Effector CD4-positive, alpha-beta T cell (primary cell): ENCODE measurements at places on chromosomes 6 and 20.

- DNase-seq, result no peak
Observed at GRCh38 chr6:40806256-40806864, 219.2 kb upstream of the LRFN2 start.

GRCh38 chr6:44339763-44340625, 2.5 kb upstream of the SPATS1 start:
- DNase-seq, result no peak

GRCh38 chr6:166861961-166862286, 94.4 kb downstream of the RNASET2 start:
- no peak for DNase-seq

GRCh38 chr6:108673153-108673552, 112.4 kb downstream of the FOXO3 start:
- no peak for DNase-seq

GRCh38 chr6:79520534-79520933, 16.7 kb downstream of the LCA5 start:
- DNase-seq, result no peak

GRCh38 chr6:36947570-36948351, 6.8 kb upstream of the PI16 start:
- peak; percentile 24 for DNase-seq

DNA sequence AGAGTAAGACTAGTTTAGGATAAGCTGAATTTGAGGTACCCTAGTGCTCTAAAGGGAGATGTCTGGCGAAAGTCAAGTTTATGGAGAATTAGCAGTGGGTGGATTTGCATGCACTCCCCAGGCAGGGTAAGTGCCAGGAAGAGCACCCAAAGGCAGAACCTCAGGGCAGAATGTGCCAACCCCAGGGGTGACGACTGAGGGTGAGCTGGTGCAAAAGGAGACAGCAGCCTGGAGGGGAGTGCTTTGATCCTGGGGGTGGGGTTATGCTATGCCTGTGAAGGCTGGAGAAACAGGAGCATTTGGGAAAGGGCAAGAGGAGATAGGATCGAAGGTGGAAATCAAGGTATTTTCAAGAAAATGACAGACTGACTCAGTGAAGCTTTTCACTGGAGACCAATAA, 208.5 kb upstream of the PDE10A start:
- no peak for DNase-seq

- no peak for DNase-seq
Observed at GRCh38 chr6:150876598-150876997, 11.1 kb downstream of the MTHFD1L start.
